Stimulated activated CD4-positive, alpha-beta T cell treated with anti-CD3 and anti-CD28 coated beads, Interleukin-2, amount 100 ng/mL, for 48 hours (primary cell): ENCODE measurements at places on chromosomes 7 and 10.

DNA sequence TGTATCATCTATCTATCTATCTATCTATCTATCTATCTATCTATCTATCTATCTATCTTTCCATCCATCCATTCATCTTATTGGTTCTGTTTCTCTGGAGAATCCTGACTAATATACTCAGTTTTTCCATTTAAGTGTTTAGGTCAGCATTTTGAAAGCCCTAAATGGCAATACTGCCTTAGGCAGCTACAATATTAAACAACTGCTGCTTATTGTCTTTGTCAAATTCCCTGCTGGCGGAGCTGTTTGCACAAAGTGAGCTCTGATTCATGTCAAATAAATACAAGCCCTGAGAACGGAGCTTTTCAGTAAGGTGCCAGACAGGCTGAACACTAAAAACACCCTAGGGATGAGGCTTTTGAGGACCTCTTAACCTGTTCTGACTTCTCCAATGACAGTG is 7.1 kb upstream of the KLHL7 start:
- DNase-seq = no peak

- DNase-seq = no peak
Observed at GRCh38 chr10:43865265-43866135, 216.8 kb upstream of the ZNF32 start.

DNA sequence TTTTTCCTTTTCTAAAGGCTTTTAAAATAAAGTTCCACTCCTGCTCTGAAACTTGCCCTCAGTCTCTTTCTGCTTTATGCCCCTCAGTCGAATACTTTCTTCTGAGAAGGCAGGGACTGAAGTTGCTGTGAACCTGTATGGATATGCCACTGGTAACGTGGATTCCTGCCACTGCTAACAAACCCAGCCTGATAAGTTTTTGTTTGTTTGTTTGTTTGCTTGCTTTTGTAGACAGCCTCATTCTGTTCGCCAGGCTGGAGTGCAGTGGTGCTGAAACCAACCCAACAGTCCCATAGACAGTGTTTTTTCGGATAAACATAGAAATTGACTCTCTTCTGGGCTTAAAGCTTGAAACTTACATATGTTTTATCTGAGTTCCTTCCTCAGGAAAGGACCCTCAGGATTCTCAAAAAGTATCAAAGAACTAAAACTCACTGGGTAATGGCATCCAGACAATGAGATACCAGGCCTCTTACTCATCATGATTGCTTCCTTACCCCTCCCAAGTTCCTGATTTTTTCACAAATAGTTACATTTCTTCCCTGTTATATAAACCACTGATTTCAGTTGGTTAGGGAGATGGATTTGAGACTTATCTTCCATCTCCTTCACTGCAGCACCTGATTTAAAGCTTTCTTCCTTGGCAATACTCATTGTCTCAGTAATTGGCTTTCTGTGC is 273.6 kb downstream of the SDHAF3 start:
- no peak for DNase-seq

GRCh38 chr10:60480865-60481563 is 91.3 kb upstream of the ANK3 start:
- DNase-seq = no peak

- DNase-seq = no peak
Observed at GRCh38 chr10:2246747-2247146, 509.4 kb upstream of the ADARB2 start.

DNA sequence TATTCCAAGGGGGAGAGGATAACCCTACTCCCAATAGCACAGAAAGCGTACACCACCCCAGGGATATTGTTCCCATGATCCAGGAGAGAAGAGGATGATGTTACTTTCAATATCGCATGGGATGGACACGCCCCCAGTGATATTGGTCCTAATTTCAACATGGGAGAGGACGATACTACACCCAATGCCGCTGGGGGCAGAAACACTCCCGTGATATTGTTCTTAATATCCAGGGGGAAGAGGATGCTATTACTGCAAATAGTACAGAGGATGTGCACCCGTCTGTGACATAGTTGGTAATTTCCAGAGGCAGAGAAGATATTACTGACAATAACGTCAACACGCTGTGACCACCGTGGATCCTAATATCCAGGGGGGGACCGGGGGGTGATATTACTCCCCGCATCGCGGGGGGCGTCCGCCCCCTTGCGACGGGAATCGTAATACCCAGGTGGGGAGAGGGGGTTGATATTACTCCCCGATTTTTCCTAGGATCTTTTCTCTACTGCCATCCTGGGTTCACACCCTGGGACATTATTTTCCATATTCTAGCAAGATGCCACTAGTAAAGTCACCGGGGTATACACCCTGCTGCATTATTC is 16.6 kb downstream of the MEIG1 start:
- DNase-seq = no peak

DNA sequence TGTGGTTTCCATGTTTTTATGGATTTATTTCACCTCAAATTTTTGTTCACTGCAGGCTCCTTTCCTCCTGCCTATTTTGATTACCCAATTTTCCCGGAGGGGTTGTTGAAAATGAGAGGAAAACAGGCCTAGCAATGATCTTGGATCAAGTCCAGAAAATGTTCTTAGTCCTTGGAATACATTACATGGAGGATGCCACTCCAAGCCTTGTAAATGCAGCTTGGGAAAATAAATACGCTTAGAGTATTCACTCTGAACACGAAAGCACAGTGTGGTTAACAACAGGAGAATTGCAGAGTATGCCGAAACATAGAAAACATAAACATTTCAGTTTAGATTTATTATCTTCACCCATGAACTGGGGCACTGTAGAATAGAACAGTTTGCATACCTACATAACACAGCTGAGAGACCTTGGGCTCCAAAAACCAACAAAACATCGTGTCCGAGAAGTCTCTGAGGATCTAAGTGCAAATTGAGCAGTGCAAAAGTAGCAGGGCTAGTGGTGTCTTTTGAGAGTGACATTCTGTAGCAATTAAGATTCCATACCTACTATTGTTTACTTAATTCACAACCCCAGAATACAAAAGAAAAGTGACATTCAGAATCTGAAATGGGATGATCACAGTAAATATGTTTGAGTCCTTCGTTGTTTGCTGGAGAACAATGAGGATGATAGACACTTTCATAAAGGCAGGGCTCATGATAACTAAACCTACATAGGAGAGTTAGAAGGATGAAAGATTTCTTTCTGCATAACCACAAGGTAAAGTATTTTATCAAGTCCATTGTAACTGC is 7.6 kb upstream of the CD36 start:
- no peak for DNase-seq

DNA sequence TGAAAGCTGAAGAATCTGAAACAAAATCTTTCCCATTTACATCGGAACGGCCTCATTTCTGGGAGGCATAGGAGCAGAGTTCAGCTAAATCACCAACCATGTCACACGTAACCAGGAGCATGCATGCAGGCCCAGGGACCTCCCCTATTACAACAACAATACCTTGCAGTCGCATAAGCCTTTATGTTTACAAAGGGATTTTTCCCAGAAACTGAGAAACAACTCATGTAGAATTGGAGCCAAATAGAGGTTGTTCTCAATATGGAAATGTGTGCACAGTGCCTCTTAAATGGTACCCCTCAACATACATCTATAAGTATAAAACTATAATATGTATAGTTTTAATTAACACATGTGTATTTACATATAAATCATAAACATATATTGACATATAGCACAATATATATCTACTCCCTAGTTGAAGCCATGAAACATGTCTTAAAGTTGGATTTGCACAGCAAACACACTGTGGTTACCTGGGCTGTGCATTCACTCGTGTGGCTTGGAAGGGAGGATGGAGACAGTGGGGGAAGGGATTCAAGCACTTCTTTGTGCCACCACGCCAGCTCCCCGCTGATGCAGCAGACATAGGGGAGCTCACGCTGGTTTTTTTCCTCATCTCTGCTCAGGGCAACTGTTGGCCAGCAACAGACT is 35.0 kb upstream of the DGKI start:
- DNase-seq = no peak

- DNase-seq = no peak
Observed at GRCh38 chr7:101912716-101913110, 95.3 kb downstream of the CUX1 start.

GRCh38 chr7:146331369-146331768 is 214.8 kb downstream of the CNTNAP2 start:
- no peak for DNase-seq

- DNase-seq = no peak
Observed at GRCh38 chr10:71205468-71205867, 6.9 kb upstream of the UNC5B start.

- no peak for DNase-seq
Observed at GRCh38 chr10:12981570-12981969, 19.9 kb downstream of the CCDC3 start.

GRCh38 chr10:88835910-88836221 is 15.8 kb downstream of the ANKRD22 start:
- no peak for DNase-seq

DNA sequence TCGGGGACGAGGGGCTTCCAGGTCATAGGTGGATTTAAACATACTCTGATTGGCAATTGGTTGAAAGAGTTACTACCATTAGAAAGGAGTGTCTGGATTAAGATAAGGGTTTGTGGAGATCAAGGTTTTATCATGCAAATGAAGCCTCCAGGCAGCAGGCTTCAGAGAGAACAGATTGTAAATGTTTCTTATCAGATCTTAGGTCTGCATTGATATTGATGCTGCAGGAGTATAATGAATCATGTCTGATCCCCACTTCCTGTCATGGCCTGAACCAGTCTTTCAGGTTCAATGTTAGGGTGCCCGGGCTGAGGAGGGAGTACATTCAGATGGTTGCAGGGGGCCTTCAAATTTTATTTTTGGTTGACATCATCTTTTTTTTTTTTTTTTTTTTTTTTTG is 51.4 kb downstream of the SH3PXD2A start:
- no peak for DNase-seq

GRCh38 chr10:68462536-68462935 is 9.2 kb downstream of the DNA2 start:
- DNase-seq = no peak

GRCh38 chr7:74449809-74450397 is 3.8 kb upstream of the GTF2IRD1 start:
- peak; percentile 79 for DNase-seq

GRCh38 chr10:97991871-97992270 is 38.5 kb downstream of the CRTAC1 start:
- no peak for DNase-seq

DNA sequence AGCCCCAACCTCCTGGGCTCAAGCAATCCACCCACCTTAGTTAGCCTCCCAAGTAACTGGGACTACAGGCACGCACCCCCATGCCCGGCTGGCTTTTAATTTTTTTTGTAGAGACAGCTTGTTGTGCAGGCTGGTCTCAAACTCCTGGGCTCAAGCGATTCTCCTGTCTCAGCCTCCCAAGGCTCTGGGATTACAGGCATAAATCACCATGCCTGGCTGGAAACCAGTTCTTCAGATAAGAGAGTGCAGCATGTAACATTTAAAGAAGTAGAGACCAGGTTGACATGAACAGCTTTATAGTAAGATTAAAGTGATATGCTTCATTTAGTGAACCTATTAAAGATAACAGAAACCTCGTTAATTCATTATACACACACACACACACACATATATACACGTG is 167.9 kb upstream of the KAT6B start:
- DNase-seq = no peak

DNA sequence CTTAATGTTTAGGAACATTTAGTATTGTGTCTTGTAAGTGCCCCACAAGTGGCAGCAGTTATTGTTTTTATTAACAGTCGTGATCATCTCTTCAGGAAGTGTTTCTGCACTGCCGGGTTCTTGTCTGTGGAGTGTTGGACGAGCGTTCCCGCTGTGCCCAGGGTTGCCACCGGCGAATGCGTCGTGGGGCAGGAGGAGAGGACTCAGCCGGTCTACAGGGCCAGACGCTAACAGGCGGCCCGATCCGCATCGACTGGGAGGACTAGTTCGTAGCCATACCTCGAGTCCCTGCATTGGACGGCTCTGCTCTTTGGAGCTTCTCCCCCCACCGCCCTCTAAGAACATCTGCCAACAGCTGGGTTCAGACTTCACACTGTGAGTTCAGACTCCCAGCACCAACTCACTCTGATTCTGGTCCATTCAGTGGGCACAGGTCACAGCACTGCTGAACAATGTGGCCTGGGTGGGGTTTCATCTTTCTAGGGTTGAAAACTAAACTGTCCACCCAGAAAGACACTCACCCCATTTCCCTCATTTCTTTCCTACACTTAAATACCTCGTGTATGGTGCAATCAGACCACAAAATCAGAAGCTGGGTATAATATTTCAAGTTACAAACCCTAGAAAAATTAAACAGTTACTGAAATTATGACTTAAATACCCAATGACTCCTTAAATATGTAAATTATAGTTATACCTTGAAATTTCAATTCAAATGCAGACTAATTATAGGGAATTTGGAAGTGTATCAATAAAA is 22.2 kb downstream of the PLA2G12B start:
- no peak for DNase-seq

GRCh38 chr7:150954201-150954985 is 23.7 kb downstream of the KCNH2 start:
- no peak for DNase-seq

- no peak for DNase-seq
Observed at GRCh38 chr7:156655983-156656382, 15.4 kb downstream of the RNF32 start.

DNA sequence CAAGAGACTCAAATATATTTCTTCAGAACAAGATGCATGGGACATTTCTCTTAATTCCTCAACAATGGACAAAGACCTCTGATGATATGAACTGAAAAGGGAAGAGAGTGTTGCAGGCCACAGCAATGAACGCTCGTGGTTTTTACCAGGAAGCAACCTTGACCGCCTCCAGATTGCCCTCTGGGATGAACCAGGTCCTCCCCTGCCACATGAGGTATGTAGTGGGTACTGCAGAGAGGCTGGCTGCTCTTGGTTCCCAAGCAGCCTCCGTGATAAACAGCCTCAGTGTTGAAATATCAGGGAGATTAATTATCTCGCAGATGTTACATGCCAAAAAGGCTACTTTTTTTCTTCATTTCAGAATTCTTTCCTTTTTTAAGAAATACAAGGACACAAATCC is 338.8 kb downstream of the ELMO1 start:
- DNase-seq = no peak

DNA sequence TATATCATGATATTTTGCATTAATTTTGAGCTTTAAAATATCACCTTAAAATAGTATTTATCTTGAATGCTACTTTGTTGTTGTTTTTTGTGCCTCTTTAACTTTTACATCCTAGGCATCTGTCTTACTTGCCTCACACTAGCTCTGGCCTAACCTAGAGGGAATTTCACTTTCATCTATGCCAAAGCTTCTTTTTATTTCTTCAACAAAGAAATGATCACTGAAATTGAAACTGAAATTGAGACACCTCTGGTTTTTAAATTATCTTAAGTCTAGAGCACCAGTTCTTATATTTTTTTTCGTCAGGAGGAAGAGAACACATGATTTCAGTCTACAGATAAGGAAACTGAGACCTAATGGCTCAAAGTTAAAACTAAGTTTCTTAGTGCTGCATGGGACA is 3.5 kb upstream of the SCIN start:
- no peak for DNase-seq
